A549 treated with ZK216348 at 1 μM for 4 hours (cell line): ENCODE measurements at places on chromosomes 16 and 17. TPM values are rescaled to one million over a fixed set of nuclear protein-coding genes. Genes with fewer than 3 reads are reported as not detected.

The GPS2 gene
- 96.6 to 116 TPM (median 107 TPM) in 5 replicates for total RNA-seq

The MMP2 gene
- 8.4 to 14.0 TPM (median 8.7 TPM) in 5 replicates for total RNA-seq

The ABCA5 gene
- total RNA-seq: 1.7 to 4.3 TPM (median 2.9 TPM) in 5 replicates

The MIS12 gene
- total RNA-seq: 14.9 to 18.2 TPM (median 17.7 TPM) in 5 replicates
